Left renal cortex interstitium (tissue), 4 donors: ENCODE measurements at places on chromosomes 1 and 21.

GRCh38 chr1:168676029-168676812 lies 52.8 kb downstream of the DPT start:
- DNase-seq = no peak

DNA sequence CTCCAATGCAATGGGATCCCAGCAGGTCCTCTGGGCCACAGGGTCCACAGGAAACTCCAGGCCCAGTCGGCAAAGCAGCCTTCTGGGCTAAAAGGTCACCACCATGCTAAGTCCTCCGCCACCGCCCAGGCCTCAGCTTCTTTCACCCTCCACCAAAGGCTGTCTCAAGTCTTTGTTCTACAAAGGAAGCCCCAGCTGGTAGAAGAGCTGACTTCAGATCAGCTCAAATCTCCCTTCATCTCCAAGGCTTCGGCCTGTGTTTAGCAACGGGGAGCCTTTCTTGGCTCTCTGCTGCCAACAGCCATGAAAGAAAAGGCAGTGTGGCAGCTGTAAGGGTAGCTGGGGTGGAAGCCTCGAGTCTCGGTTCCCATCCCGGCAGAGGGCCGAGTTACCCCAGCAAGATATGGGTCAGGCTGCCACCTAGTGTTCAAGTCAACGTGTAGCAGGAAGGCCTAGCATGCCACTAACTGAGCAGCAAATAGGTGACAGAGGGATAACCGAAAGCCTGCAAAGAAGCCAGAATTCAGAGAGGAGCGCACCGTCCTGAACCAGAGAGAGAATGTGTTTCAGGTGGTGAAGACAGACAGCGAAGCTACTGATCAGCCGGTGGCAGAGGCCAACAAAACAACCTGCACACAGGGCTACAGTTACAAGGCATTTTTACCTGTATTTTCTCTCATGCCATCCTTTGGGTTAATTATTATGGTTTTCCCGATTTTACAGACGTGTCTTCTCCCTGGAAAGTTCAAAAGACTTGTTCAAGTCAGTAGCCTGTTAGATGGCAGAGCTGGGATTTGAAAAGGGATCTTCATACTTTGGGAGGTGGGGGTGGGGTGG lies 26.8 kb upstream of the CRNN start:
- peak; percentile 52 for DNase-seq

DNA sequence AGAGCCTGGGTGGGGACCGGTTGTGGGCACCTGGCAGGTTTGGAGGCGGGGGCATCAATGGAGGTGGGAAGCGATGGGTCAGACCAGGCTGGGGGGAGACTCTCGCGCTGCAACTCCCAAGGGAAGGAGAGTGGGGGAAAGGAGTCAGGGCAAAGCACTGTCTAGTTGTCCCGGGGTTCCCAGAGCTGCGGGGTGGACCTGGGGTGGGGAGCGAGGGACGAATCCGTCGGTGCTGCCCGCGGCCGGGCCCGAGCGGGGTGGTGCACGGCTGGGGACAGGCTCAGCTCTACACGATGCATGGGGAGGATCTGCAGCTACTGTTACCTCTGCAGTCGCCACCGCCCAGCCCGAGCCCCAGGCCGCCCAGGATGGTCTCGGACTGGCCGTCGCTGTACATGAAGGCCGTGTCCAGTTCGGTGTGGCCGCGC lies 427 bp downstream of the AKR7A2 start:
- no peak for DNase-seq

- no peak for DNase-seq
Observed at GRCh38 chr1:186404454-186405051, 28.9 kb downstream of the ODR4 start.

DNA sequence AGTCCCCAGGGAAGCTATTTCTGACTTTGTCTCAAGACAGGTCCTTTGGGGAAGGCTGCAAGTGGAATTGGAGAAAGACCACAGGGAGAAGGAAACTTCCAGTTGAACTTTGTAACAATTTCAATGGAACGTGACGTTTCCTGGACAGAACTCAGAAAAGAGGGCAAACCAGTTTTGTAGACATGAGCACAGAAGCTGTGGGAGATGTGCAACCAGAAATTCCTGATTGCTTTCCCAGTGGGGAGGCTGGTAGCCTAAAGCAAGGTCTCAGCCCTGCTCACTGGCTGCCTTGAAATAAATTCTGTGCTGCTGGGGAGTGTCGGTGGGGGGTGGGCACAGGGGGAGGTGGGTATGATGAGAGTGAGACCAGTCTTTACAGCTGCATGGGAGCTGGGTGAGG lies 1206.7 kb upstream of the ADGRL2 start:
- no peak for DNase-seq

GRCh38 chr21:40165773-40166070 lies 298.5 kb downstream of the PCP4 start:
- DNase-seq = no peak

DNA sequence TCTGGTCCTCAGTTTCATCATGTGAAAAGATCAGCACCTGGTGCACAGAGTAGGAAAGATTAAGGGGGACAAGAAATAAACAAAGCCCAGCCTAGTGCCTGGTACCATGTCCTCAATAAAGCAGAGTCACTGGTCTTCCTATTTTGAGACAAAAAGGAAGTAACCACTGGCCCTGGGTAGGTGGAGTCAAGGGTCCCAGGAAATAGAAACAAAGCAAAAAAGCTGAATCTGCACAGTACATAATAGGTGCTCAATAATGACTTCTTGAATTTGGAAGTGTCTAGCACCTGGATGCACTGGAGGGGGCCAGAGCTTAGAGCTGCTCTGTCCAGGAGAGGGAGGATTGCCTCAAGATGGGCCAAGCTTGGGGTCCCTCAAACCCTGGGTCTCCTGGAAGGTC lies 1.9 kb upstream of the EPHB2 start:
- no peak for DNase-seq

- DNase-seq = no peak
Observed at GRCh38 chr1:42392967-42393848, 12.6 kb downstream of the RIMKLA start.

DNA sequence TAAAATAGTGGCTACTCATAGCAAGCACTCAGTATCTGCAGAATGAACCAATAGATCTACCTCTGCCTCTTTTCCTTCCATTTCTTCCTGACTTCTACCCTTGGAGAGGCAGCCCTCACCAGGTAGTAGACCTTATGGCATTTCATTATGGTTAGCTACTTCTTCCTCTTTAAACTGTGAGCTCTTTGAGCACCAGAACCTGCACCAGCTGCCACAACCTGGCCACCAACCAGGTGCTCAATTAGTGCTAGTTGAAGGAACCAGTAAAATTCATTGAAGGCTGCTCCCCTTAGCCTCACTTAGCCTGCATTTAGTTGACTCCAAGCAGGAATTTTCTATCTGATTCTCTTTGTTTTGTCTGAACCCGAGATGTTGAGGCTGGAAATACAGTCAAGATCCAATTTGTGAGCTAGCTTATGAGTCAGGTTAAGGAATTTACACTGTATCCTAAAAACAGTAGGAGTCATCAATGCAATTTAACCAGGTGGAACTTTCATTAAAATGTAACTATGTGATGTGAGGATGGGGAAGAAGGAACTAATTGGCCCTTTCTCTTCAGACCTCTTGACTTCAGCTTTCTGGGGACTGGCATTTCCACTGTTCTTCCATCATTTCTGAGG lies 81.5 kb upstream of the UBE2U start:
- no peak for DNase-seq

- DNase-seq = no peak
Observed at GRCh38 chr1:214440219-214440965, 111.0 kb downstream of the PTPN14 start.

GRCh38 chr1:160623227-160623633 lies 23.6 kb downstream of the SLAMF1 start:
- no peak for DNase-seq

GRCh38 chr1:217522277-217522676 lies 108.6 kb downstream of the GPATCH2 start:
- no peak for DNase-seq

GRCh38 chr1:192571668-192572067 lies 3.9 kb upstream of the RGS1 start:
- DNase-seq = no peak

GRCh38 chr1:230768903-230769570 lies 21.8 kb downstream of the CAPN9 start:
- DNase-seq = no peak

DNA sequence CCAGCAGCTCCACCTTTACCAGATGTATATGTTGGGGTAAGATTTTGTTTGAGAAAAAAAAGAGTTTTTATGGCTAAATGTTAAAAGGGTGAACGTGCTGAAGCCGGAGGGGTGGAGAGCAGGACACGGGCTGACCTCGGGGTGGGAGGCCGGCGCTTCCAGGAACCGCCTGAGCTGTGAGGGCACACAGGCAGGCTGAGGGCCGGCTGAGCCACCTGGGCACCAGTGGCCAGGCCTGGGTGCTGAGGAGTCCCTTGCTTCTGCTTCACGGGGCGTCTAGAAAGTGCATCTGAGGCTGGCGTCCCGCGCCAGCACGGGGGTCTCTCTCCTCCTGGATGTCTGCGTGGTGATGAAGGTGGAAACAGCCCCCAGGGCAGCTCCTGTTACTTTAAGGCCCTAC lies 33.6 kb upstream of the ADARB1 start:
- DNase-seq = no peak

DNA sequence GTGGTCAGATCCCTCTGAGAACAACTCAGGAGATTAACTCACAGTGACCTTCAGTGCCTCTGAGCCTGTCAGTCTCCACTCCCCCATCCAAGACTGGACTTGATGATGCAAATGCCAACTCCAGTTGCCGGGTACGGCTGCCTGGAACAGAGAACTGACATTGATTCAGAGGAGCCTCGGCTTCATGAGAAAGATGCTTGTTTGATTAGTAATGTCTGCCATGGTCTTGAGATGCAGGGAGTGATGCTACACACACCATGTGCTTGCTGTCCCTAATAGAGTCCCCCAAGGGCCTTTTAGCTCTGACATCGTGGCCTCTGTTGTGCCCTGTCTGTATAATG lies 51.8 kb upstream of the LRP8 start:
- DNase-seq = no peak

DNA sequence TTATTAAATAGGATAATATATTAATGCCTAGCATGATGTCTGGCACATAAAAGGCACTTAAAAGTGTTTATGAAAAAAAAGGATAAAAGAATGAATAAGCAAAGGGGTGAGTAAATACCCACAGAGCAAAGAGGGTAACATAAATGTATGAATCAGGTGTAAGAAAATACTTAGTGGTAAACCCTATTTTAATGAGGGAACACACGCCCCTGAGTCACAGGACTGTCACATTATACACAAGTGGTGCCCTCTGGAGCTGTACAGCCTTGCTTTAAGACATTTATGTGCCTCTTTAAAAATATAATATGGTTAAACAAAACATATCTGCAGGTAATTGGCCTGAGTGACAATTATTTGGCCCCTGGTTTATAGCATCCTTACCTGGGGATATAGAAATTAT lies 78.1 kb upstream of the PTBP2 start:
- no peak for DNase-seq

- DNase-seq = no peak
Observed at GRCh38 chr1:155186067-155186793, 12.6 kb downstream of the TRIM46 start.

DNA sequence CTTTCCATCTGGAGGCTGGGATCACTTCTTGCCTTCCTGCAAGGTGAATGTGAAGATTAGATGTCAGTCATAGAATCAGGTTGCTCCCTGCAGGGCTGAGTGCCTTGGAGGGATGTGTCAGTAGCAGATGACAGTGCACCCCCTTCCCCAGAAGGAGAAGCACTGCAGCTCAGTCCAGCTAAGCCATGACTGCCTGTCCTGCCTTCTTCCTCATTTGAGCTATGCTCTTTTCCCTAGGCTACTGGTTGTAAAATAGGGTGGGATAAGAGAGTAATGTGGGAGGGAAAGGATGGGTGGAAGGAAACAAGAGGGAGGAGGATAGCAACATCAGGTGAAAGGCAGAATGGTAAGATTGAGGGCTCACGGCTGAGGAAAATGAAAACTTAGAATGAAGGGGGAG lies 11.1 kb upstream of the FABP3 start:
- no peak for DNase-seq

DNA sequence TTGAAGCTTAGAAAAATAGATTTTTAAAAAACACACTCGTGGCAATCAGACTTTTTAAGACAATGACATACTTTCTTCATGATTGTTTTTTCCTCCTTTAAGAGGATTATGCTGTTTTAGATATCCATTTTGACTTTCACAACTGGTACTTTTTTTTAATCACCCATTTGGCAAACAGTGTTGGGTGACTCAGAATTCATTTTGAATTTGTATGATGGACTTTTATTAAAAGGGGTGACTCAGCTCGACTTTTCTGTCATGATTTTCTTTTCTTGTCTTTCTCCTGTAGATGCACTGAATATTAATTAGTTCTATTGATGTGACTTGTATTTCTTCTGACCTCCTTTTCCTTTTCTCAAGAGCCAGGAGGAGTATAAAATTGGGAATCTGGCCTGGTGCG lies 44.7 kb downstream of the FMN2 start:
- no peak for DNase-seq
